Upper lobe of left lung (tissue), 6 donors: ENCODE measurements at places on chromosomes 3 and 15. TPM values are rescaled to one million over a fixed set of nuclear protein-coding genes. Genes with fewer than 3 reads are reported as not detected.

KIF7 gene
- 4.2 TPM for total RNA-seq

- peak within 1 kb of the TSS; percentile 98 for H3K27ac ChIP-seq
- peaks cover 30% of the 10 kb centered on the region for H3K4me1 ChIP-seq
- H3K36me3 ChIP-seq: no peaks in the 10 kb centered on the region
- H3K27me3 ChIP-seq: no peaks in the 10 kb centered on the region
- peak; percentile 86 for DNase-seq
These were observed at the start of gene ARHGAP31 for GRCh38 chr3:119293871-119294695. TSS of gene ARHGAP31 (plus strand) at chr3:119294383. CDS start at chr3:119294905, 522 bp downstream.

C2CD4B gene
- total RNA-seq: 16.8 TPM

GRCh38 chr15:80455668-80456442, 51.7 kb downstream of the ARNT2 start:
- no peaks in the 10 kb centered on the region for H3K36me3 ChIP-seq
- no peak for DNase-seq
- peaks cover 35% of the 10 kb centered on the region for H3K4me1 ChIP-seq
- no peak overlapping the region for H3K4me3 ChIP-seq
- H3K27me3 ChIP-seq: no peaks in the 10 kb centered on the region

DNA sequence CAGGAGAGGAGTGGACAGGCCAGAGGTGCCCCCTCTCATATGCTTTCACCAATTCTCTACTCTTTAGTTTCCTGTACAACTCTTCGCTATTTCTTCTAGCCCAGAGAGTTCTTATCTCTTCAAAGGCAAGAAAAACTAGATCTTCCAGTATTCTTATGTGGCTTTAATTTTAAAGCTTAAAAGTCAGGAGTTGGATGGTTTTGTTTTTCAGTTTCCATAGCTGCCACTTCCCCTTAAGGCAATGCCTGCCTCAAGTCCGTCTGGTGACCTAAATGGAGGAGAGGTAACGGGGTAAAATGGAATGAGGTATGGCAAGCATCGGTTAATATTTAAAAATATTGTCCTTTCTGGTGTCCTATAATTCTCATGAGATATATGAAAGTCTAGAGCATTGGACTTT, 11.4 kb upstream of the VGLL3 start:
- H3K4me3 ChIP-seq: no peak overlapping the region
- H3K4me1 ChIP-seq: no peaks in the 10 kb centered on the region
- H3K36me3 ChIP-seq: no peaks in the 10 kb centered on the region
- no peak overlapping the region for H3K27ac ChIP-seq

PDE8A gene
- 50.9 TPM for total RNA-seq

- no peak for DNase-seq
- H3K27me3 ChIP-seq: peaks cover 29% of the 10 kb centered on the region
- no peak overlapping the region for H3K27ac ChIP-seq
- no peaks in the 10 kb centered on the region for H3K36me3 ChIP-seq
- peaks cover 30% of the 10 kb centered on the region for H3K4me1 ChIP-seq
These were observed 3.9 kb downstream of the MEGF11 start for GRCh38 chr15:66249605-66250174.

NOX5 gene
- total RNA-seq: 2.1 TPM

BSN gene
- 0.76 TPM for total RNA-seq

GRCh38 chr15:29731865-29732264, 90.4 kb downstream of the TJP1 start:
- no peak overlapping the region for H3K27ac ChIP-seq
- no peak for DNase-seq
- H3K4me3 ChIP-seq: no peak overlapping the region
- peaks cover 25% of the 10 kb centered on the region for H3K36me3 ChIP-seq
- no peaks in the 10 kb centered on the region for H3K4me1 ChIP-seq
